ENCODE measurements at places on chromosomes 12 and 14.

GRCh38 chr14:103288076-103288766, 45.8 kb upstream of the EIF5 start:
- no peak for DNase-seq

DNA sequence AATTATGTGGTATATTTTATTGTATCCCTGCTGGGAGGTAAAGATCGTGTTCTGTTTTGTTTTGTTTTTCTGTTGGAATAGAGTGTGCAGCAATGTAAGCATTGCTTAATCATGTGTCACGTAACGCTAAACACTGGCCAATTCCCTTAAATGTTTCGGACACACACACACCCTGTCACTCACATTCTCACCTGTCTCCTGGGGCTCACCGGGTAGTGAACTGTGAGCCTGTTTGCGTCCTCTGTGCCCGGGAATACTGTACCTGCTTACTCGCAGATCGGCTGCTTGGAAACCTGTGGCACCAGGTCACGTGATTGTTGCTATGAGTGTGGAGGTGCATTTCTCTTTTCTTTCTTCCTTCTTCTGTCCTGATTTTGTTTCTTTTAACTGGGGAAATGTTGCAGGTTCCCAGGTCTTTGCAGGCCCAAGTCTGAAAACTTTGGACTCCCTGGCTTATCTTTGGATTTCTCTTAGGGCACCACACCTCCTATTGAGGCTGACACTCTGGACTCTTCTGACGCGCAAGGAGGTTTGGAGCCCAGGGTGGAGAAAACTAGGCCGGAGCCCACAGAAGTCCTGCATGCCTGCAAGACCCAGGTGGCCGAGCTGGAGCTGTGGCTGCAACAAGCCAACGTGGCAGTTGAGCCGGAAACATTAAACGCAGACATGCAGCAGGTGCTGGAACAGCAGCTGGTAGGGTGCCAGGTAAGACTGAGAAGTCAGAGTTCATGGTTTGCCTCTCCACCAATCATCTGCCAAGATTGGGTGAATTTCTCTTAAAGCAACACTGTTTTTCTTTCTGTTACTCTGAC, 181.1 kb downstream of the ESR2 start:
- DNase-seq: no peak

DNA sequence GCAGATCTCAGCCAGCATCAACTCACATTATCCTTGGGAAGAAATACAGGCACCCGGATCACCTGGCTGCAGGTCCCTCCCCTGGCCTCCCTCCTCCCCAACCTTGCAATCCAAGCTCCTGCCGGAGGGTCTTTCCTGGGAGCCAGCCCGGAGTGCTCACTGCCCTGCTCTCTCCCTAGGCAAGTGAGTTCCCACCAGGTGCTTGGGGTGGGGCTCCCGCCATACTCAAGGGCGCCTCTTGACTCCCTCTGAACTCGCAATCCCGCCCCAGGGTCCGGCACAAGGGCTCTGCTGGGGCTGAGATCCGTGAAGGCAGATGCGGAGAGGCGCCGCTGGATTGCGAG, 1.2 kb upstream of the CEP170B start:
- DNase-seq: no peak

DNA sequence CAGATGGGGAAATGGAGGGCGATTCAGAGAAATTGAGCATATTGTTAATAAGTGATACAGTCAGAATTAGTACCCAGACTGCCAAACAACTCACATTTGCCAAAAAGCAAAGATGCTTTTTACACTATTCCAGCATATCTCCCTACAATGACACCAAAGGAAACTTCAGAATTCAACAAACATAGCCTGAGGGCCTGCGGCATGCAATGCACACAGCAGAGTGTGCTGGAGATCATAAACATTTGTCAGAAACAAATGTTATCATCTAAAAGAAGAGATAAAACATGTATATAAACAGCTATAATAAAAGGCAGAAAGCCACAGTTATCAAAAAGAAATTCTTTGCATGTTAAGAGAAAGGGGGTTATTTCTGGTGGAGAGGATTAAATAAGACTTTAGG, 20.1 kb upstream of the GARIN6 start:
- no peak for DNase-seq

DNA sequence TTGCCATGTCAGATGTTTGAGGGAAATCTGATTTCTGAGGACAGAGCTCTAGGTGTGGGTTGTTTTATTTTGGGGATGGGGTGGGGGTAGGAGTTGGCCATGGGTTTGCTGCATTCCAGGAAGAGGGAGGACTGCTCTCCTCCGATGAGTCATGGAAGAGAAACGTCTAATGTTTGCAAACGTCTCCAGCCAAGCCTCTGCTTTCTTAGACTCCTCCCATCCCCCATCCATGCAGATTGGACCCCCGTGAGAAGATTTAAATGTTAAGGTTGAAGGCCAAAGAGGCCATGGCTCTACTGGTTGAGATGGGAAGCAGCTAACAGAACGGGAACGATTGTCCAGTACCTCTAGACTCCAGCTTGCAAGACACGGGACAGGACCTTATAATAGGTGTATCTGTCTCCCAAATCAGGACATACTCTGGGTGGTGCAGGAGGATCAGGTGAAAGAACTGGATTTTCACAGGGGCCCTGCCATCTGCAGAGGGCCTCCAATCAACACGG, 11.4 kb upstream of the ATP2A2 start:
- DNase-seq: no peak

GRCh38 chr14:38038986-38039385, 168.7 kb upstream of the SSTR1 start:
- no peak for DNase-seq

All from HS-5 (cell line).